ENCODE measurements at places on chromosomes 7 and 10.

DNA sequence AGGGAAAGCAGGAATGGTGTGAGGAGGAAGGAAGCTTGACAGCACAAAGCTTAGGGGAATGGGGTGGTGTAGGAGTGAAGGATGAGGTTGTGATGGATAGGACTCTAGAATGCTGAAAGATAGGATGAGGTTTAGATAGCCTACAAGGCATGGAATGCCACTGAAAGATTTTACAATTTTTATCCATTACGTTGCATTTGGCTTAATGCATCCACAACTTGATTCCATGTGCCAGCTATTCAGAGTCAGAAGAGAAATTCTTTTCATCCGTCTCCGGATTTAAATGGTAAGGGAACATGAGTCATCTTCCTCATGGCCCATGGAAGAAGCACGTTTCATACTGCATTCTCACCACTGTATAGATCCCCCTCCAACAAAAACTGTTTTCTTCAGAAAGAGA lies 212.4 kb upstream of the BMPER start:
- DNase-seq = no peak

- no peak for DNase-seq
These were observed 128.0 kb downstream of the NRCAM start for GRCh38 chr7:108328174-108328651.

GRCh38 chr10:79547973-79548372 lies 12.2 kb downstream of the SFTPA2 start:
- DNase-seq = no peak

- DNase-seq = peak; percentile 82
These were observed 20.7 kb upstream of the ZMIZ1 start for GRCh38 chr10:79047875-79048638.

GRCh38 chr10:72890086-72890485 lies 3.5 kb upstream of the OIT3 start:
- DNase-seq = no peak

GRCh38 chr10:116044801-116045248 lies 228.2 kb downstream of the GFRA1 start:
- DNase-seq = no peak

GRCh38 chr7:7932553-7932952 lies 36.0 kb upstream of the GLCCI1 start:
- DNase-seq = no peak

- no peak for DNase-seq
These were observed 223.5 kb downstream of the SNX13 start for GRCh38 chr7:17716816-17717215.

- no peak for DNase-seq
These were observed 191.7 kb downstream of the SEMA3E start for GRCh38 chr7:83457022-83457892.

DNA sequence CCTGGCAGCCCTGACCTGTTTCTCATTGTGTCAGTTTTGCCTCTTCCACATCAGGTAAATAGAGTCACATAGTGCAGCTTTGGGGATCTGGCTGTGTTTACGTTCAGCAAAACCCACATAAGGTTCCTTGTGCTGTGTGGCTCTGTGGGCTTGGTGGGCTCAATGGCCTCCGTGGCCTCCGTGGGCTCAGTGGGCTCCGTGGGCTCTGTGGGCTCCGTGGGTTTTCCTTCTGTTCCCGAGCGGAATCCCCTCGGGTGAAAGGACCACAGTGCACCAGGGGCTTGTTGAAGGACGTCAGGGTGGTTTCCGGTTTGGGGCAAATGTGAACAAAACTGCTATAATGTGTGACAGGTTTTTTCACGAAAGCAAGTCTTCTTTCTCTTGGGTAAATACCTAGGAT lies 12.5 kb upstream of the DPYSL4 start:
- no peak for DNase-seq

GRCh38 chr7:90033850-90034249 lies 120.4 kb upstream of the STEAP1 start:
- DNase-seq = no peak

- DNase-seq = no peak
These were observed 145.9 kb downstream of the ARID5B start for GRCh38 chr10:62047228-62047892.

GRCh38 chr7:101395376-101395775 lies 32.7 kb downstream of the COL26A1 start:
- no peak for DNase-seq

GRCh38 chr10:32445036-32445435 lies 904 bp upstream of the CCDC7 start:
- no peak for DNase-seq

GRCh38 chr10:81472927-81473470 lies 402.0 kb upstream of the NRG3 start:
- no peak for DNase-seq

DNA sequence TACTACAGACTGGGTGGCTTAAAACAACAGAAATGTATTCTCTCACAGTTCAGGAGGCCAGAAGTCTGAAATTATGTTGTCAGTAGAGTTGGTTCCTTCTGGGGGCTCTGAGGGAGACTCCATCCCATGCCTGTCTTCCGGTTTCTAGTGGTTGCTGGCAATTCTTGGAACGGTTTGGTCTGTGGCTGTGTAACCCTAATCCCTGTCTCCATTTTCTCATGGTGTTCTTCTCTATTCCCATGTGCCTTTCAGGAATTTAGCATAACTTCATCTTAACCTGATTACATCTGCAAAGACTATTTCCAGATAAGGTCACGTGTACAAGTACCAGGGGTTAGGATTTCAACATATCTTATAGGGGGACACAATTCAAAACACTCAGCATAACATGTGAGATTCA lies 73.2 kb downstream of the FAM241B start:
- no peak for DNase-seq

DNA sequence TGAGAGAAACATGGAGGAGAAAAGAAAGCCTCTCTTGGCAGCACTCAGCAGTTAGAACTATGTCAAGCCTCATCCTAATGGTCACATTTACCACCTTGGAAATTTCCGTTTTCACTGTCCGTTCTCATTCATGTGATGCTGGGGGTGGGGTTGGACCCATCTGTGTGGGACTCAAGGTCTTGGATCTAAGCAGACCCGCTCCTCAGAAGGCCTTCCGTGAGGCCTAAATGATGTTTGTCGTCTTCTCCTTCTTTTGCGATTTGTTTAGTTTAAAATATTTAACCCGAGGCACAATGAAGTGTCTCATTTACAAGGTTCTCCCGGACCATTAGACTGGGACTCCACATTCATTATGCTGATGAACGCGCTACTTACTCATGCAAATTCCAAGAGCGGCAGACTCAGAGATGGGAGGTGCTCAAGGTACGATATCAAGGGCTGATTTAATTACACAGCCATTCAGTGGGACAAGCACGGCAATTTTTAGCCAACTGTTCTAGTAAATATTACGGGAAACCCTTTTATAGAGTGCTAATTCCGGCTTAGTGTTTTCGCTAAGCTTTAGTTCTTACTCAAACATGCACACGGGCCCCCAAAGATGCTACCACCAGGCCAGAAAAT lies 109.1 kb upstream of the EFCAB10 start:
- no peak for DNase-seq

- DNase-seq = no peak
These were observed 839.7 kb downstream of the CNTNAP2 start for GRCh38 chr7:146956321-146956720.

DNA sequence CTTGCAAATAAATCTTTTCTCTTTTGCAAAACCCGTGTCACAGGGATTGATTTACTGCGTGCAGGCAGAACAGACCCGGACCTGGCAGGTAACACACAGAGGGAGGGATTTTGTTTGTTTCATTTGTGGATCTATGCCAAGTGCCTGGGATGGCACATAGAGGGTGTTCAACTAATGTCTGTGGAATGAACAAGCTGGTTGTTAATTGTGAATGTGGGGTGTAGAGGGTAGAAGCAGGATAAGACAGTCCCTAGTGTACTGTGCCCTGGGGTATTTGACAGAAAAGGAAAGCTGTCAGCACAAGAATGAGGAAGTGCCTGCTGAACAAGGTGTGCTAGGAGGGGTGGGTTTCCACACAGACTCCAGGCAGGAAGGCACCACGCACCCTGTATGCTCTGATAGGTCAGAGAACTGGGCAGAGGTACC lies 331.8 kb downstream of the CALN1 start:
- DNase-seq = no peak

DNA sequence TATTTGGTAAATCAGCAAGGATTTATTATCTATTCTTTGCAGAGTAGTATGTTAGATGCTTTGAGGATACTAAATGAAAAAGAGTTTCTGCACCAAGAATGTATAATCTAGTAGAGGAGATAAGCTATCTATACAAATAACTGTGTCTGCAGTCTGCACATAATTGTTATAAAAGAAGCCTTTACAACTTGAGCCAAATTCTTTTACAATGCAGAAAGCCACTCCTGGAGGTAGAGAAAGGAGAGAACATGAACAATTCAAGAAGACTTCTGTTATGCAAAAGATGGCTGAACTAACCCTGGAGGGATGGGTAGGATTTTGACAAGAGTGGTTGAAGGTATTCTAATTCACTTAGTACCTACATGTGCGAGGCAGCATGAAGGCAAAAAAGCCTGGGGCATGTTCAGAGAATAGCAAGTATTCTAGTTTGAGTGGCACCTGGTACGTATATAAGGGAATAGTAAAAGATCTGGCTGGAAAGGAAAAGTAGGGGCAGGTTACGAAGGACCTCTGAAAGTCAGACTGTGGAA lies 251.1 kb upstream of the KAT6B start:
- no peak for DNase-seq

DNA sequence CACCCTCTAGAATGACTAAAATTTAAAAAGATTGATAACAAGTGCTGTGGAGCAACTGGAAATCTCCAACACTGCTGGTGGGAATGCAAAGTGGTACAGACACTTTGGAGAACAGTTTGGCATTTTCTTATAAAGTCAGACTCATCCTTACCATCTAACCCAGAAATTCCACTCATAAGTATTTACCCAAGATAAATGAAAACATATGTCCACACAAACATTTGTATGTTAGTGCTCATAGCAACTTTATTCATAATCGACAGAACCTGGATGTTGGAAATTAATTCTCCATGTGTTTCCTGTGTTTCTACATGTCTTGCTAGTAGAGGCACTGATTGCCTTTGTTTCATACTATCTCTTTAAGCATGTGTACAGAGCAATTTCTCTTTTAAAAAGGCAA lies 282.4 kb downstream of the AHR start:
- DNase-seq = no peak

DNA sequence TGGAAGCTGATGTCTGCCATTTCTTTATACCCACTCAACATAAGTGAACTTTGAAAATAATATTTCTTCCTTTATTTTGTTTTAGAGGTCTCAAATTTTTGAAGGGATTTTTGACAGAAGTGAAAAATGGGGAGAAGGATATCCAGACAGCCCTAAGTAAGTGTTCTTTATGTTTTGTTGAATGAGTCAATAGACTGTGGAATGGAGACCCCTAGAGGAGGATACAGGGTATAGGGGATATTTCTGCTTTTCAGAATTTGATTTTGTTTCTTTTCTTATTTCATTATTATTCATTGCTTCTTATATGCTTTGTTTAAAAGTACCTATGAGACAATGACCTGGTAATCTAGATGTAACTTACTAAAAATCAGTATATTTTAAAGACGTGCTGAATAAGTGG lies 34.4 kb downstream of the PLEKHA8 start:
- DNase-seq = no peak

GRCh38 chr10:32501906-32502305 lies 56.0 kb downstream of the CCDC7 start:
- DNase-seq = no peak

DNA sequence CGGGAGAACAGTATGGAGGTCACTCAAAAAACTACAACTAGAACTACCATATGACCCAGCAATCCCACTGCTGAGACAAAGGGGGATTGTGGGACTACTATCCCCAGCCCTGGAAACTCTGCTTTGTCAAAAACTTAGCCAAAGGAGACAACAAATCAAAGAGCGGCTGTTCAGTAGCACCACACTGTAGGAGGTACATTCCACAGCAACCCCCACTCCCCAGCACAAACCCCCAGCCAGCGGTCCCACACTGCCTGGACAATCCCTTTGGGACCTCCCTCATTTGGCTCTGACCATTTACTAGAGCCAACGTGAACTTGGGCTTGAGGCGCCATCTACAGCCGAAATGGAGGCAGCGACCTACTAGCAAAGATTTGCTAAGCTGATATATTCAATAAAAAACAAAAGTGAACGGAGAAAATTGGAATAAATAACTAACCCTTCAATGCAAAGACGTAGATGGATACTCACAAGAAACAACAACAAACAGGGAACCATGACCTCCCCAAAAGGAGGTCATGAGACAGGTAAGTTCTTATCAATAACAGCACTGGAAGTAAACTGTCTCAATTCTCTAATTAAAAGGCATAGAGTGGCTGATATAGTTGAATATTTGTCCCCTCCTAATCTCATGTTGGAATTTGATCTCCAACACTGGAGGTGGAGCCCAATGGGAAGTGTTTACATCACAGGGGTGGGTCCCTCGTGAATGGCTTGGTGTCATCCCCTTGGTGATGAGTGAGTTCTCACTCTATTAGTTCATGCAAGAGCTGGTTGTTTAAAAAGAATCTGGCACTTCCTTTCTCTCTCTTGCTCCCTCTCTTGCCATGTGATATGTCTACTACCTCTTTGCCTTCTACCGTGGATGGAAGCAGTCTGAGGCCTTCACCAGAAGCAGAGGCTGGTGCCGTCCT lies 119.0 kb upstream of the KCNMA1 start:
- no peak for DNase-seq

GRCh38 chr10:120735773-120736371 lies 115.3 kb upstream of the WDR11 start:
- no peak for DNase-seq

GRCh38 chr7:90892213-90892612 lies 296.1 kb downstream of the CDK14 start:
- no peak for DNase-seq

GRCh38 chr7:136267822-136268221 lies 290.7 kb upstream of the MTPN start:
- no peak for DNase-seq

DNA sequence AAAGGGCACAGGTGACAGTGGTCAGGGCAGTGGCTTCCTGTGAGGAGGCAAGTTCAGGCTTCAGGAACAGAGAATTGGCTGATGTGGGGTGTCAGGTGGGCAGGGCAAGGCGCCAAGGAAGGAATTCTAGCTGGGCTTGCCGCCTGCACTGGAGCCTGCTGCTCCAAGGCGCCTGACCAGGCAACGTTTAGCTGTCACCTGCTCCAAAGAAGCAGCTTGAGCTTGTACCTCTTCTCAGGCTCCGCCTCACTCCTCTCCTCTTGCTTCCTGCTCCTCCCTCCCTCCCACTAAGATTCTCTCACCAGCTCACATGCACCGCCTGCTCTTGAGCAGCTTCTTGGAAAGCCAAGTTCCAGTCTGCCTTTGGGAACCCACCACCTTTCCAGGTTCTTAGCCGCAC lies 187.4 kb upstream of the GRB10 start:
- no peak for DNase-seq

GRCh38 chr7:41315764-41316163 lies 387.1 kb downstream of the INHBA start:
- no peak for DNase-seq

- no peak for DNase-seq
These were observed 26.8 kb upstream of the CABCOCO1 start for GRCh38 chr10:61635932-61636331.

- no peak for DNase-seq
These were observed at the start of gene PRSS1 for GRCh38 chr7:142749218-142749993. Gene PRSS1 (plus strand): TSS chr7:142749472. CDS start chr7:142749485, 13 bp downstream.
